Smooth muscle cell of trachea (primary cell): ENCODE measurements at places on chromosomes 3 and 15. TPM values are rescaled to one million over a fixed set of nuclear protein-coding genes. Genes with fewer than 3 reads are reported as not detected.

EXD1 gene
- total RNA-seq = under 0.01 TPM in 1 of 2 replicates, not detected in the other

TAGLN3 gene
- total RNA-seq = 0.87 and 0.99 TPM in 2 replicates

GOLGA6A gene
- not detected in 2 replicates for total RNA-seq

SLC9C1 gene
- not detected in 2 replicates for total RNA-seq

GNB4 gene
- total RNA-seq = 64.7 and 97.0 TPM in 2 replicates

FILIP1L gene
- total RNA-seq = 19.5 and 26.5 TPM in 2 replicates

RBM5 gene
- 126 and 184 TPM in 2 replicates for total RNA-seq

PATL2 gene
- 1.2 and 1.3 TPM in 2 replicates for total RNA-seq

RTP1 gene
- not detected in 2 replicates for total RNA-seq

CELSR3 gene
- 1.0 and 3.5 TPM in 2 replicates for total RNA-seq

MUC4 gene
- not detected in 2 replicates for total RNA-seq

KBTBD8 gene
- 1.3 and 1.5 TPM in 2 replicates for total RNA-seq

ESYT3 gene
- 0.17 TPM in 1 of 2 replicates, not detected in the other for total RNA-seq

ALDH1A2 gene
- 2.0 and 2.3 TPM in 2 replicates for total RNA-seq

MYRIP gene
- total RNA-seq = 0.73 TPM in 1 of 2 replicates, not detected in the other

CEP70 gene
- 20.8 and 40.9 TPM in 2 replicates for total RNA-seq

GSK3B gene
- total RNA-seq = 33.7 and 47.3 TPM in 2 replicates

GNAT1 gene
- not detected in 2 replicates for total RNA-seq

VIPR1 gene
- total RNA-seq = 0.29 TPM in 1 of 2 replicates, not detected in the other

CCR3 gene
- total RNA-seq = 0.33 TPM in 1 of 2 replicates, not detected in the other

CNTN3 gene
- 1.7 and 3.0 TPM in 2 replicates for total RNA-seq

LDHAL6B gene
- not detected in 2 replicates for total RNA-seq

CADPS gene
- 3.8 and 7.4 TPM in 2 replicates for total RNA-seq

FOXB1 gene
- total RNA-seq = not detected in 2 replicates

TRH gene
- total RNA-seq = not detected in 2 replicates

ZNF80 gene
- total RNA-seq = not detected in 2 replicates

COL8A1 gene
- 45.4 and 72.6 TPM in 2 replicates for total RNA-seq

EFCC1 gene
- not detected in 2 replicates for total RNA-seq

FANCD2OS gene
- not detected in 2 replicates for total RNA-seq

TMEM39A gene
- total RNA-seq = 59.1 and 83.2 TPM in 2 replicates

SI gene
- total RNA-seq = not detected in 2 replicates

MORC1 gene
- total RNA-seq = not detected in 2 replicates

GBE1 gene
- total RNA-seq = 250 and 255 TPM in 2 replicates

HCLS1 gene
- total RNA-seq = 0.15 and 0.17 TPM in 2 replicates

TGM5 gene
- not detected in 2 replicates for total RNA-seq

RGMA gene
- 4.6 and 5.4 TPM in 2 replicates for total RNA-seq

ANXA2 gene
- total RNA-seq = 3,054 and 5,074 TPM in 2 replicates
